ENCODE measurements at places on chromosomes 7 and 10.

- DNase-seq, result no peak
Observed at GRCh38 chr10:112898540-112899390, 51.3 kb upstream of the TCF7L2 start.

GRCh38 chr7:140061607-140061930, 1.2 kb downstream of the PARP12 start:
- no peak for DNase-seq

- no peak for DNase-seq
Observed at GRCh38 chr7:7103343-7104313, 78.7 kb upstream of the C1GALT1 start.

DNA sequence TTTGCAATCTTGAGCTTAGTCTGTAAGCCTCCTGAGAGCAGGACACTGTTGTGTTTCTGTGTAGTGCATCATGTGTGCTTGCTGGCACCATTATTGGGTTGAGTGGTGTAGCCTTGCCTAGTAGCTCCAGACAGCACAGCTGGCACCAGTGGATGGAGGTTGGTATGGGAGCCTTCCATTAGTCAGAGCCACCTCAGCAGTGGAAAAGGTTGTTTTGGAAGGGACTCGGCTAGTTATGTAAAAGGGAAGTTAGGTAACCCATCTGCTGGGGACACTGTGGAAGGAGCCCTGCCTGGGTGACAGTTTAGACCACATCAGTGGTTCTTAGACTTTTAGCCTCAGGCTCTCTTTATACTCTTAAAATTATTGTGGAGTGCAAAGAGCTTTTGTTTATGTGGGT, 16.3 kb downstream of the MINDY4 start:
- no peak for DNase-seq

DNA sequence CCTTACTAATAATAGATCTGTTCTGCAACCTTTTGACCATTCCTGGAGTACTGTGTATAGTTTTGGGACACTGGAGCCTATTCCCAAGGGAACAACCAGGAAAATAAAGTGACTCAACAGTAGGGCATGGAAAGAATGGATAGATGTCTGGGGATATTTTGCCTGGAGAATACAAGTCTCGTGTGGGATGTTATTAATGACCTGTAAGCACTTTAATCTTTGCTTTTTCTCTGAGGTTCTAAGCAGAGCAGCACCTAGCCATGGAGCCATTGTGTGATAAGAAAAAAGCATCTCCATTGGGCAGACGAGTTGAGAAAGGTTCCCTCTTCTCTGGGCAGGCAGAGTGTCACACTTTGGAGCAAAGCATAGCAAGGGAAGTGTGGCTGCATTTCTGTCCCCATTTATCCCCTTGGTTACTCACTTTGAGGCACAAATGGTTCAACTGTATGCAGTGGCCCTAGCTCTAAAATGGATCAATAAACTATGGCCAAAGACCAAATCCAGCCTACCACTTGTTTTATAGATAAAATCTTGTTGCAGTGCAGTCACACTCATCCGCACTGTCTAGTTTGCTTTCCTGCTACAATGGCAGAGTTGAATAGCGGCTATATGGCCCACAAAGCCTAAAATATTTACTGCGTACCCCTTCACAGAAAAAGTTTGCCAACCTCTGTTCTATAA, 21.0 kb upstream of the CCDC71L start:
- no peak for DNase-seq

DNA sequence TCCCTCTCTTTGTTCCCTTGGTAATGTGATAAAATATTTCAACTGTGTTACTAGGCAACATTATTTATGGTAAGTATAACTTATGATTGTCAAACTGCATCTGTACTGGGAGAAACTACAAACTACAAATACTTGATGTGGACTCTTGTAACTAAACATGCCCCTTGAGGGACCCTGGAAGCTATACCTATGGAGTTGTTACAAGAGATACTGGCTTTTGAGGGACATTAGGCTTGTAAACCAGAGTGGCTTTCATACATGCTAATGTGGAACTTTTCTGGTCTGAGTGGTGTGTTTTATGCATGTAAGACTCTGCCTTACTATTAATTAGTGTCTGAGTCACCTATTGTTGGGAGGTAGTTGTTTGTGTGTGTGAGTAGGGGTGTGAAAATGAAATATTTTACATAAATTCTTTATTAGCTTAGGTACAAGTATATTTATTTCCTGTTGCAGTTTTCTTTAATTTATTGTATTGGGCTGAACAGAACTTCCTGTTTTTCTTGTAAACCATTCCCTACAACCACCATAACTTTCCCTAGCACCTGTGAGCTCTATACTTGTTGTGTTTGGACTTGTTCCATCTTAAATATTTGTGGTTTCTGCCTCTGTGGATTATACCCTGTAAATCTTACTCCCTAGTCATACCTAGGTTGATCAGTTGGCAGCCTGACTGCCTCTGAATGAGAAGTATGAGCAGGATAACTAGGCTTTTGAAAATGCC, 49.8 kb downstream of the STK31 start:
- no peak for DNase-seq

Data from esophagus squamous epithelium (tissue), 5 donors.